Activated CD4-positive, alpha-beta T cell treated with anti-CD3 and anti-CD28 coated beads, Interleukin-2, amount 10 ng/mL, durations not matched to agents 7 days and 5 days (primary cell): ENCODE measurements at places on chromosomes 2 and 18. TPM values are rescaled to one million over a fixed set of nuclear protein-coding genes. Genes with fewer than 3 reads are reported as not detected.

Gene CHRNG
- not detected for total RNA-seq

GRCh38 chr2:234631646-234632514 is 135.0 kb upstream of the ARL4C start:
- DNase-seq = no peak

Gene FZD7
- total RNA-seq = 0.10 TPM

Gene TFCP2L1
- total RNA-seq = 0.02 TPM

Gene CLK1
- 120 TPM for total RNA-seq

Gene PLEKHH2
- 0.20 TPM for total RNA-seq

- DNase-seq = no peak
Measured at GRCh38 chr2:238009563-238009962, 42.7 kb downstream of the UBE2F start.

DNA sequence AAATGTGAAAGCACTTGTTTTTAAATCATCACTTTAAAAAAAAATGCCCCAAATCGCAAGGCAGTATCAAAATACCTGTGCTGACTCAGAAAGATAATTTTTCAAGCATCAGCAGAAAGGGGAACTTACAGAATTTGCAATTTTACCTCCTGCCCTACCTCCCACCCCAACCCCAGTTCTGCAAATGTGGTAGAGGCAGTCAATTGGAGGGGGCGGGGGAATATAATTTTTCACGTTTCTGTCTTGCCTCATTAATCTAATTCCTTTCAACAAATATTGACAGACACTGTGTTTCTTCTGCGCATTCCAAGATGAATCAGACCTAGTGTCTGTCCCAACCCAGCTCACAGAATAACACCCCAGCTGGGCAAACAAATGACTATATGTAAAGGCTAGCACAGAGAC is 76.8 kb downstream of the ALPK2 start:
- DNase-seq = no peak

- no peak for DNase-seq
Measured at GRCh38 chr2:28620801-28621171, 124.9 kb downstream of the PLB1 start.

DNA sequence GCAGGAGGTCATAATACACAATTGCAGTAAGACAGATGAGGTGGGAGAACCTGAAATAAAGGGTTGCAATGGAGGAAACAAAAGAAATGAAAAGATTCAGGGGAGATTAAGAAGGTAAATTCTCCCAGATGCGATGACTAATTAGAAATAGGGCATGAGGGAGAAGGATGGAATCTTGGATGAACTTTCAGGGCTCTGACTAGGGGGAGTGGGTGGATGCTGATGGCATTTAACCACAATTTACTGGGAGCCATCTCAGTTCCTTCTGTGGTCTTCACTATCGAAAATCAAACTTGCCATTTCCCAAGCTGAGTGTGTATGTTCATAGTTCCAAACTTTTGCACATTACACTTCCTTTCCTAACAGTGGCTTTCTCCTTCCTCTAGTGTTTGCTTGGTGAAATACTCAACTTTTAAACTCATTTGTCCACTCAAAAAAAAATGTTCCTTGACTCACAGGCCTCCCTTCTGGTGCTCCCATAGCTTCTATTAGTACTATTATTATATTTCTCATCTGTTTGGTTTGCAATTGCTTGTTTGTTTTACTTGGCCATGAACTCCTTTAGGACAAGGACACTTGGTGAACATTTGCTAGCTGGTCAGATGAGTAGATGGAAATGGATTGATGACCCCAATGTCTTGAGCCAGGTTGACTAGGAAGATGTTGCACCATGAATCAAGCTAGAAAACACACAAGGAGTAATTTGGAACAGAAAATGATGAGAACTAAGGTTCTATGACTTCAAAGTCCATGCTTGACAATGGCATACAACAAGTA is 178.5 kb downstream of the DIS3L2 start:
- no peak for DNase-seq

DNA sequence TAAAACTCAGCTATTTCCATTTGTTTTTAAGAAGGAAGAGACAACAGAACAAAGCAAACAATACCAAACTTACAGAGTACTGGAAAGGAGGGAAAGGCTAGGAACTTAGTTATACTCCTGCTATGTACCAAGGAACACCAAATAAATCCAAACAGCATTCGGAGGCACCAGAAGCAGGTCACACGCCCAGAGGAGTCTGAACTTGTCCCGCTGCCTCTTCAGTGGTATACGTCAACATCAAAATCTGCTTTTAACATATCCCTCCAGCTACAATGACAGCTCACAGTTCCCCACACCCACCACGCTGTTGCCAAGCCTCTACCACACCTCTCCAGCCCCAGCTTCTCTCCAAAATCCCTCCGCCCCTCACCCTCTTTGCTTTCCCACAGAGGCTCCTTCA is 17.3 kb downstream of the C2orf76 start:
- DNase-seq = no peak

DNA sequence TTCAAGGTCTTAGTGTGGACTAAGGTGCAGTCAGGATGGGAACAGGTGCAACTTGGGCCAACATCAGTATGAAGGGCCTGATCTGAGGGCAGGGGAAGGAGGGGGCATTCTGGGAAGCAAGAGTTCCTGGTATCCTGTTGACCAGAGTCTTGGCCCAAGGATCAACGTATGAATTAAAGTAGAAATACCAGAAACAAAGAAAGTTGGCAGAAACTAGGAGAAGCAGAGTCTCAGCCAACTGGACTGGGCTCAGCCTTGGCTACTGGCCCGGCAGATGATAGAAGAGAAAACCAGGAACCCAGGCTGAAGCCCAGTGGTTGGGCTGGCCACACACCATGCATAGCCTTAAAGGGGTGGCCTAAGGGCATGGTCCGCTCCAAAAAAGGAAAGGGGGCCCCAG is 2.3 kb downstream of the CETN1 start:
- DNase-seq = no peak

GRCh38 chr2:235378246-235378645 is 115.6 kb upstream of the AGAP1 start:
- no peak for DNase-seq

- DNase-seq = no peak
Measured at GRCh38 chr2:232075080-232075479, 113.6 kb downstream of the DIS3L2 start.

Gene PTGR3
- total RNA-seq = 35.8 TPM

Gene DYNAP
- not detected for total RNA-seq
